Fibroblast of lung (primary cell): ENCODE measurements at places on chromosomes 1 and 21. TPM values are rescaled to one million over a fixed set of nuclear protein-coding genes. Genes with fewer than 3 reads are reported as not detected.

Gene PCSK9
- polyA plus RNA-seq: 0.61 and 0.70 TPM in 2 replicates

Gene CHI3L1
- 4.2 and 42.8 TPM in 2 replicates for polyA plus RNA-seq

DNA sequence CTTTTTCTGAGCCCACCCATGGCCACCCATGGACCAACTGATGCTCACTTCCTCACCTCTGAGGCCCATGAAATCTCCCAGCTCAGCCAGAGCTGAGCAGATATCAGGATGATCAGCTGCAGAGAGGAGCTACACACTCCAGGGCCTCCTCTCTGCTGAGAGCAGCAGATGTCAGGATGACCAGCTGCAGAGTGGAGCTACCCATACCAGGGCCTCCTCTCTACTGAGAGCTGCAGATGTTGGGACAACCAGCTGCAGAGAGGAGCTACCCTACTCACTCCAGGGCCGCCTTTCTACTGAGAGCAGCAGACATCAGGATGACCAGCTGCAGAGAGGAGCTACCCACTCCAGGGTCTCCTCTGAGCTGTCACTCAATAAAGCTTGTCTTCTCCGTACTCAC lies 71.4 kb upstream of the LPGAT1 start:
- no peak for DNase-seq

- DNase-seq: no peak
These were observed 614.1 kb downstream of the NUF2 start for GRCh38 chr1:163935738-163936374.

- DNase-seq: no peak
These were observed 175.7 kb downstream of the ZZZ3 start for GRCh38 chr1:77506771-77507170.

Gene MRAP
- not detected in 2 replicates for polyA plus RNA-seq
